ENCODE measurements at places on chromosomes 7 and 10.

DNA sequence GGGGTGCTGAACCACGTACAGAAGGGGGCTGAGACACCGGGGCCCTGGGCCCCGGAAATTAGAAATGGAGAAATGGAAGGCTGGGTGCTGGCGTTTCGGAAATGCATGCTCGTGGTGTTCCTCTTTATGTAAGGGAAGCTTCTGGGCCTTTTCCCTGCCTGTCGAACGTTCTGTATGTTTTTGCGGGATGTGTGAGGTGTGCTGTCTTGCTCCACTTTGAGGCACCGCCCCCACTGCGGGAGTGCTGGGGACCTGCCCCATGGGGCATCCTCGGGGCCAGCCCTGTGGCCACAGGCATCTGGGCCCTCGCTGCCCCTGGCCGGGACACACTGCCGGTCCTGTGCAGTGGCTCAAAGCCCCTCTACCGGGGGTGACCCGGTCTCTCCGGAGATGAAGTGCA, 1.7 kb upstream of the VENTX start:
- DNase-seq: no peak
- peak overlapping the region; percentile 55 for H3K4me3 ChIP-seq
- no peak overlapping the region for H3K27ac ChIP-seq
- peaks cover 64% of the 10 kb centered on the region for H3K27me3 ChIP-seq
- no peaks in the 10 kb centered on the region for H3K36me3 ChIP-seq

DNA sequence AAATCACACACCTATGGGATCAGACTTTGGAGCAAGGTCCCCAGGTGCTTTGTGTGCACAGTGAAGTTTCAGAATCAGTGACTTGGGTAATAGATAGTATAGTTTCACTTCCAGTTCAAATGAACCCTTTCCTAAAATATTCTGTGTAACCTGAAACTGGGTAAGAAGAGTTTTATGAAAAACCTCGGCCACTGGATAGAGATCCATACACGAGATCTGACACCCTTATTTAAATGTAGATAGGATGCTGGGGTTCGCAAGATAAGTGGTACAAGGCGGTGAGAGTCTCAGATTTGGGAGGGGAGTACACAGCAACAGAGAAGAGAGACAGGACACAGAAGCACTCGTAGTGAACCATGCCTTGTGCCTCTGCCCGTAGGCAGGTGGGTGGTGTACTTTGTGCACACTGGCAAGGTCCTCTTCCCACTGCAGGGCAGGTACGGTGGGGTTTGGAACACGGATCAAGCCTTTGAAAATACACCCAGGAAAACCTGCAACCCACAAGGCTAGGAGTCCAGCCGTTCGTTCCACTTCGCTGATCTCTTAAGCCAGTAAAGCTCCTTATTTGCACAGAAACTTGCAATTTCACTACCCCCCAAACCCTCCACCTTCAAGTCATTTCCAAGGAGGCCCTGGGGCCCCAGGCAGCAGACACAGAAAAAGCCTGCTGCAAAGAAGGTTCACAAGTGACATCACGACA, 162.8 kb downstream of the USP6NL start:
- no peak overlapping the region for H3K27ac ChIP-seq
- H3K36me3 ChIP-seq: no peaks in the 10 kb centered on the region
- H3K4me1 ChIP-seq: no peaks in the 10 kb centered on the region
- no peak for DNase-seq

DNA sequence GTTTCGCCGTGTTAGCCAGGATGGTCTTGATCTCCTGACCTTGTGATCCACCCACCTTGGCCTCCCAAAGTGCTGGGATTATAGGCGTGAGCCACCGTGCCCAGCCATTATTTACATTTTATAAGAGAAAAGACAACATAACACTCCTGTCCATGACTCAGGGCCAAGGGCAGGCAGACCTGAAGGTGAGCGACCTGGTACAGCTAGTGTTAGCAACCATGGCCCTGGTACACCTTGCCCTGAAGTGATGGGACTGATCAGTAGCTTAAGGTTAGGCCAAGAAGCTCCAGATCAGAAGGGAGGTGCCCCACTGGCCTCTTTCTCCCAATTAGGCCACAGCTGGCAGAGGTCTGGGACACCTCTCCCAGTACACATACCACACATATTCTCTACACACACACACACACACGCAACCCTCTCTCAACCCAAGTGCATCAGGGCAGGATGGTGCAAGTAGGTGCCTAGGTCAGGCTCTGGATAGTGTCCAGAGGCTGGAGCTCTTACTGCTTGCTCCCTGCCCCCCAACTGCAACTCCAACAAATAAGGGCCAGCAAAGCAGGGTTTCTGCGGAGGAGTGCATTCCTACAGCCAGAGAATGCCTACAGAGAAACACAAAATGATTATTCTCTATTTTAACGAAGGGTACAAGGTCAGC, 43.8 kb downstream of the DPCD start:
- H3K36me3 ChIP-seq: peaks cover 12% of the 10 kb centered on the region
- no peaks in the 10 kb centered on the region for H3K27me3 ChIP-seq
- no peak overlapping the region for H3K27ac ChIP-seq
- no peaks in the 10 kb centered on the region for H3K4me1 ChIP-seq

- no peak overlapping the region for H3K4me3 ChIP-seq
- no peaks in the 10 kb centered on the region for H3K27me3 ChIP-seq
- H3K27ac ChIP-seq: no peak overlapping the region
- no peaks in the 10 kb centered on the region for H3K36me3 ChIP-seq
- H3K4me1 ChIP-seq: no peaks in the 10 kb centered on the region
- no peak for DNase-seq
Observed at GRCh38 chr7:70237831-70238575, 639.7 kb downstream of the AUTS2 start.

GRCh38 chr7:140144821-140145220, 32.0 kb downstream of the KDM7A start:
- H3K36me3 ChIP-seq: no peaks in the 10 kb centered on the region
- DNase-seq: no peak
- no peak overlapping the region for H3K27ac ChIP-seq

GRCh38 chr10:77234599-77234998, 403.0 kb downstream of the KCNMA1 start:
- H3K27me3 ChIP-seq: no peaks in the 10 kb centered on the region
- no peaks in the 10 kb centered on the region for H3K4me1 ChIP-seq
- DNase-seq: no peak
- no peak overlapping the region for H3K27ac ChIP-seq
- no peak overlapping the region for H3K4me3 ChIP-seq

DNA sequence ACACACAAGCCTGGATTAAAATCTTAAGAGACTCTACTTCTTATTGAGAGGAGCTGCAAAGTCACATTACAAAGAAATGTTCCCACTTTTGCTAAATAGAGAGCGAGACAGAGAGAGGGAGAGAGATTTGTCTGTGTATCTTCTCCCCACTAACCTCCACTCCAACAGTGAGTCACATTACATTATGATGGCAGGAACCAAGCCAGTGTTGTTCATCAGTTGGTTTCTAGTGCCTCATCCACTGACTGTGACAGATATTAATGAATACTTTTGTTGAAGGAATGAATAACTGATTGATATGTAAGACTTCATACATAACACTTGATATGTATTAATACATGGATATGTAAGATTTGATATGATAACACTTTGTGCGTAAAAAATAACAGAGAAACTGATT, 258.2 kb upstream of the SORCS1 start:
- H3K4me1 ChIP-seq: no peaks in the 10 kb centered on the region
- no peak overlapping the region for H3K4me3 ChIP-seq
- H3K27me3 ChIP-seq: no peaks in the 10 kb centered on the region
- no peaks in the 10 kb centered on the region for H3K36me3 ChIP-seq
- no peak for DNase-seq
